ENCODE measurements at places on chromosomes 3 and 15. TPM values are rescaled to one million over a fixed set of nuclear protein-coding genes. Genes with fewer than 3 reads are reported as not detected.

The SENP8 gene
- 4.8 TPM for total RNA-seq

The DNAJA4 gene
- total RNA-seq = 30.6 TPM

The SSUH2 gene
- 0.77 TPM for total RNA-seq

The TM4SF18 gene
- total RNA-seq = 13.9 TPM

The OIP5 gene
- 4.6 TPM for total RNA-seq

The KIF23 gene
- total RNA-seq = 22.6 TPM

The SHC4 gene
- 4.3 TPM for total RNA-seq

The BBS4 gene
- 94.8 TPM for total RNA-seq

The C3orf85 gene
- not detected for total RNA-seq

The DUOX1 gene
- 2.0 TPM for total RNA-seq

The RBPMS2 gene
- 0.93 TPM for total RNA-seq

The PLAAT1 gene
- 4.5 TPM for total RNA-seq

The LMAN1L gene
- 3.0 TPM for total RNA-seq

The ADAMTS9 gene
- 77.6 TPM for total RNA-seq

The GP9 gene
- total RNA-seq = 1.2 TPM

The IMPG2 gene
- total RNA-seq = 221 TPM

The PLCD1 gene
- 25.6 TPM for total RNA-seq

The PLSCR2 gene
- not detected for total RNA-seq

The GPR62 gene
- 0.27 TPM for total RNA-seq

The COPS2 gene
- total RNA-seq = 91.7 TPM

The CCR2 gene
- 0.77 TPM for total RNA-seq

Data from camera-type eye (tissue), 1 donor.